Inflammatory macrophage (primary cell): ENCODE measurements at places on chromosomes 5 and 9.

DNA sequence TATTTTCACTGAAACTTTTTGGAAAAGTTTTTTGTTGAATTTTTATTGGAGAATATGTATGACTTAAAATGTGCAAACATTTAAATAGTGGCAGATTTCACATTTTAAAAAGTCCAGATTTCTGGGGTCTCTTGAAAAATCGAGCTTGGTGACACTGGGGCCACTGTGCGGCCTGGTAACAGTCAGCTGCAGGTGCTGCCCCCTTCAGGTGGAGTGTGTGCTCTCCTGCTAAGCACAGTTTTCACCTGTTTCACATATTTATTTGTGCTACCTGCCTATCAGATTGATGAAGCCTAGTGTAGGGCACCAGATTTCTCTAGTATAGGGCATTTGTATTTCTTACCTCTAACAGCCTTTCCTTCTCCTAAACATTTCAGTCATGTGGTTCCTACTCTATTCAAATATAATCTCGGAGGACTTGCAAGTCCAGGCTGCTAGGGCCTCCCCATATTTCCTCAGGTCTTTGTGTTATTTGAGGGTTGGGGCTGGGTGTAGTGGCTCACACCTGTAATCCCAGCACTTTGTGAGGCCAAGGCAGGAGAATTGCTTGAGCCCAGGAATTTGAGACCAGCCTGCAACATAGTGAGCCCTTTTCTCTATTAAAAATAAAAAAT is 95.8 kb upstream of the KLF9 start:
- peak; percentile 38 for DNase-seq

DNA sequence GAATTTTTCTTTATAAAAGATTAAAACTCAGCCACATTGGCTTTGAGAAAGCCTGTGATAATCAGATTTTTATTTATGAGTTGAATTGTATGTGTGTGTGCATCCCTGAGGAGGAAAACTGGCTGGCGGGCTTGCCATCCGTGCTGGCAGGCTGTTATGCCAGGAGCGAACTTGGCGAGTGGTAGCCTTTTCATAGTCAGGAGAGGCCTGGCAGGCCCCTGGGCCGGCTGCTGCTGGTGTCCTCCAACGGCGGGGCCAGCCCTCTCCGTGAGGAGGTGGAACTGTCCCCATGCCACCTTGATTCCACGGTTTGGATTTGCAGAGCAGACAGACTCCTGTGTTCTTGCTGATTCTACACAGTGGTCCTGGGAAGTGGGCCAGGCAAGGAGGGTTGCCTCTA is 43.3 kb downstream of the ZNF618 start:
- no peak for DNase-seq

GRCh38 chr9:138060881-138061280 is 183.3 kb downstream of the CACNA1B start:
- no peak for DNase-seq

- DNase-seq, result no peak
Measured at GRCh38 chr5:65191554-65192135, 290.1 kb downstream of the ADAMTS6 start.

DNA sequence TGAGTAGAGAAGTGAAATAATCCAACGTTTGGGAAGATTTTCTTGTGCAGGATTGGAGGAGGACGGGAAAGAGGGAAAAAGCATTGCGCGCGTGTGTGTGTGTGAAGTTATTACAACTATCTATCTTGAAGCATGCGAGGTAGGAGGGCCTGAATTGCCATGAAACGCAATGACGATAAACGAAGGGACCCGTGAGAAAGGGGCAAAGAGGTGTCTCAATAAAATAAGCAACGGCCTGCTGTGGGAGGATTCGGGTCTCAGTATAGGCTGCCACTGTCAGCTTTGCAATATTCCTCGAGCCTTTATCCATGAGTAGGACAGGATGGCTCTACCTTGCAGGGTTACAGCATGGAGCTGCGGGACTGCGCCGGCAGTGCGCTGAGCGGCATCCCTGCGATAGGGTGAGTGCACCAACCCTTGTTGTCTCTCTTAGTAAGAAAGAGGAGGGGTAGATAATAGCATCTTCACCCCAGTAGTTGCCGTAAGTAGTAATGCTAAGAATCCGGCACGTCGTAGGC is 631 bp upstream of the RCL1 start:
- DNase-seq, result no peak

DNA sequence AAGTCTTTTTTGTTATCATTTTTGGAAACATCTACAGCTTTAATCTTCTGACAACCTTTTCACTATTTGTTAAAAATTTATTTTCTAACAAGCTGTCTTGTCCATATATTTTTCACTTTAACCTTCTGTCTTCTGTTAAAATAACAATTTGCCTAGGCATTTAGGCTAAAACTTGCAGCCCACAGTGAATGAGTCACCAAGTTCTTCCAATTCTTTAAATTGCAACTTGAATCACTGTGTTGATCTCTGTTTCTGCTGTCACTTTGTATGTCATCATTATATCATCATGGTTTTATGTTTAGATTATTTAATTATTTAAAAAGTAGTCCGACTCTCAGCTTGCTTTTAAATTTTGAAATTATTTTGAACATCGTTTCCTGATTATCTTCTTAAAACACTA is 473.8 kb upstream of the PTPRD start:
- no peak for DNase-seq

DNA sequence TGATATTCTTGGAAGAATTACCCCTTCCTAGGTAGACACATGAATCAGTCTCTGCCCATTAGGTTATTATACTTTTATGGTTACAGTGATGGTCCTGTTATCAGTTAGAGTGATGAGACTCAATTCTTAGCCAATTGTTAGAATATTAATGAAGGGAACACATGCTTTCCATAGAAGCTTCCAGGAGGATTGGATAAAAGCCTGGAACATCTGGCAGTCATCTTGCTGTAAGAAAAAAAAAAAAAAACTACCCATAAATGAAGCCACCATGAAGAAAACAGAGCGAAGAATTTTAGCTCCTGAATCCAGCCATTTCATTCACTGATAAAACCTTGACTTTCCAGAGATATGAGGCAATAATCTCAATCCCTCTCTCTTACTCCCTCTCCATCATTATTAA is 262.5 kb upstream of the GRIN3A start:
- no peak for DNase-seq

DNA sequence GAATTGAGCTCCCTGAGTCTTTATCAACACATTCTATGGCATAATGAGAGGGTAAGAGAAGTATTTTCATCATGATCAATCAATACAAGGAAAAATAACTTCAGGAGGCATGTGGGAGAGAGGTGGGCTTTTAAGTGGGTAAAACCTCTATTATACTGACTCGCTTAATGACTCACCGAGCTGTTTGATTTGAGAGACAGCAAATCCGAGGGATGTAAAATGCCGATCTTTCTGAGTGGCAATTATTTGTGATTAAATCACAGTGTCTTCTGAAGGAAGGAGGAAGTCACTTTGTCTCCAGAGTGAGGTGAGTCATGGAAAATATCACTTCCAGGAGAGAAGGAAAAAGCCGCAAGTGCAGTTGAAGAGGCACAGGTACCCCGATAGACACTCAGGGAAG is 320.4 kb downstream of the DRD1 start:
- no peak for DNase-seq

DNA sequence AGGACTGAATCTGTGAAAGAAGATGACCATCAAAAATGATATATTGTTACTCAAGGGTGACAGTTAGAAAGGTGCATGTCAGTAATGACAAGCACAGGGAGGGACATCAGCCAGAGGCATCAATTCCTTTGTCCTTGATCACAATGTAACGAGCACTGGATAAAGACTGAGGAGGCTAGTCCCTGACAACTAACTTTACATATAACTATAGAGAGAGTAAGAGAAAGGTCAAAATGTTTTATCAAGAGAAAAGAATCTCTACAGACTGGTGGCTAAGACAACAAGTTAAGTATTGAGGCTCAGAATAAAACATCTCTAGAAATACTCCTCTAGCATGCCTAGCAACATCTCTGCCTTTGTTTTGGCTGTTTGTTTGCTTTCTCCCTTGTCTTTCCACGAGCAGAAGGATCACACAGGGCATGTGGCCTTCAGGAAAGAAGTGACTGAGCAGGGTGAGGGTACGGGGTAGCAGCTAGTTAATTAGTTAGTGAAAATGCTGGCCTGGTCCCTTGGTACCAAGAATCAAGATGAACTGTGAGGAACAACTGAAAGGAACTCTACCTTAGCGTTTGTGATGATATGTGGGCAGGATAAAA is 724.1 kb upstream of the MEF2C start:
- no peak for DNase-seq

DNA sequence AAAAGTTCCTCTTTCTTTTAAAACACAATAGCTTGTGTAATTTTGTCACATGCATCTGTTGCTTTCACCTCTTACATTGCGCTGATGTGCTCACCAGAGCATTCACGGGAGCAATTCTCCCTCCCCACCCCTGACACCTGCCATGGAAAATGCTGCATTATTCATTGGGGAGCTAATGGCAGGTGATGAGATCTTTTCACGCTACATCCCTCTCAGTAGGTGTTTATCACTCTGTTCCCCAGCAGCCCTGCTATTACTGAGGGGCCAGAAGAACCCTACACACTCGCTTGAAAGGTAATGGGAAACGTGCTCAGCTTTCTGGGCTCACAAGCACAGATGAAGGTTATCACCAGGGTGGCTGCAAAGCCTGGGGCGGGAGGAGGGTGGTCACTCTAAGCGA is 398.0 kb downstream of the PSAT1 start:
- DNase-seq, result no peak

GRCh38 chr5:12413075-12413474 is 508.8 kb upstream of the CTNND2 start:
- DNase-seq, result no peak

DNA sequence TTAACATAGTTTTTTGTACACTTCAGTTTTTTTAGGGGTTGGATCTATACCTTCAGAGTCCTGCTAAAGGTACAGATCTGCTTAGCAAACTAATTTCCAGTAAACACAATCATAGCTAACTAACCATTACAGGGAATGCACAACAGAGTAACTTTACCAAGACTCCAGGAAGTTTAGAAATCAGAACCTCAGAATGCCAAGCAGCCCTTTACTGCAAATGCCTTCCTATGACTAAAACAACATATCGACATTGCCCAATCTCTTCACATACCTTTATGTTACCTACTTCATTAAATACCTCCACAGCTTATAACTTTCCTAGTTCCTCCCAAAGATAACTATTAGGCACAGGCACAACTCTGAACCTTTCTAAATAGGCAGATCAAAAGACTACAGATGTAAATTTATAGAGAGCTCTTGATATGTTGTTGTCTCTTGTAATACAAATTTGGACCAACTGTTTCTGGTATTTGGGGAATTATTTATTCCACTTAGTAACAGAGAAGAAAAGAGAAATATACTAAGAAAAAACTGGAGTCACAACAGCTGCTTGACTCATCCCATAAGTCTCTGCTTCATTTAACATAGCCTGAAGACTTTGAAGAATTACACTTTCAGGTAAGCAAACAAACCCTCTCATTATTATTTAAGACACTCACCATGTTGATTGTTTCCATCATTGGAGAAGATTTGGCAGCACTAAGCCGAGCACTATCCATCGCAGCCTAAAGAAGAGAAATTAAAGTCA is 46.0 kb upstream of the OR2K2 start:
- DNase-seq, result no peak

- DNase-seq, result no peak
Measured at GRCh38 chr9:133165452-133165730, 1.7 kb upstream of the GBGT1 start.

DNA sequence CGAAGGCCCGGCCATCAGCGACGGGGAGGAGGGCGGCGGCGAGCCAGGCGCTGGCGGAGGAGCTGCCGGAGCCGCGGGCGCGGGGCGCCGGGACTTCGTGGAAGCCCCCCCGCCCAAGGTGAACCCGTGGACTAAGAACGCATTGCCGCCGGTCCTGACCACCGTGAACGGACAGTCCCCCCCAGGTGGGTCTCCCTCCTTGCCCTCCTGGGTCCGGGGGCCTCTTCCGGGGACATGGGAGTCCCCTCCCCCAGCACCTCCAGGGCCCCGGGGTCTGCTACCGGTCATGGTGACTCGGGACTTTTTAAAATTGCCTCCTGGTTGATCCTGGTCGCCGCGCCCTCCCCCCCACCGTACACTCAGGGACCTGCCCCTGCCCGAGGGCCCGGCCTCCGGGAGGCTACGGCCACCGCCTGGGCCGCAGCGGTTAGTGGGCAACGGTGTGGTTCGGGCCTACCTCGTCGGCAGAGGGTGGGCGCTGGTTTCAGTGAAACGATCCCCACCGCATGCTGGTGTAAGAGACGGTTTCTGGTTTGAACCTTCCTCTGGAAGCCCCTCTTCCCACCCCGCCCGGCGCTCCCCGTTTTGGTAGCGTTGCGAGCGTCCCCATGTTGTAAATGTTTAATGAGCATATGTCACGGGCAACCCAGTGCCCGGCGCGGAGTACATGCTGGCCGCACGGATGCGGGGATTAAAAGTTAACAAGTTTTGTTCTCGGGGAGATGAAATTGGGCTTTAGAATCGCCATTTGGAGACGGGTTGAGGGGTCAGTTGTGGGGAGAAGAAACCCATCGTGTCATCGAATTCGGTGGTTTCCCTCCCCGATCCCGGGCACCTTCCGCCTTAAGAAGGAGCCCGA is 1.1 kb downstream of the LARP1 start:
- DNase-seq, result peak; percentile 24

GRCh38 chr9:75615284-75615683 is 275.2 kb upstream of the PCSK5 start:
- no peak for DNase-seq

- DNase-seq, result peak; percentile 4
Measured at GRCh38 chr5:219460-219863, 1.3 kb downstream of the SDHA start.

DNA sequence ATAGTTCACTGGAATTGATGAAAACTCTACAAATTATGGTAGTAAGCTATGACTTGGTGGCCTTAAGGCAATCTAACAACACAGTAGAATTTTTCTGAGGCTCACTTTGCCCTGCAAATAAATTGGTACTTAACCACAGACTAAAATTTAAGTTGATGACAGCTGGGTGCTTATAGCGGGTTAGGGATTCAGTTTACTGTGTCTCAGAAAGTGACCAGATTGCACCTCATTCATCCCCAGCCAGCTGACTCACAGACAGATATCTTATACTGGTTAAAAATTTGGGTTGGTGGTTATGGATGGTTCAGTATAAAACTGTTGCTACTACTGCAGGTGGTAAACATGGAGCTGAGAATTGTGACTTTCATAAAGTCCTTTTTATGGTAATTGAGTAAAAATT is 2.8 kb downstream of the CKS2 start:
- no peak for DNase-seq

DNA sequence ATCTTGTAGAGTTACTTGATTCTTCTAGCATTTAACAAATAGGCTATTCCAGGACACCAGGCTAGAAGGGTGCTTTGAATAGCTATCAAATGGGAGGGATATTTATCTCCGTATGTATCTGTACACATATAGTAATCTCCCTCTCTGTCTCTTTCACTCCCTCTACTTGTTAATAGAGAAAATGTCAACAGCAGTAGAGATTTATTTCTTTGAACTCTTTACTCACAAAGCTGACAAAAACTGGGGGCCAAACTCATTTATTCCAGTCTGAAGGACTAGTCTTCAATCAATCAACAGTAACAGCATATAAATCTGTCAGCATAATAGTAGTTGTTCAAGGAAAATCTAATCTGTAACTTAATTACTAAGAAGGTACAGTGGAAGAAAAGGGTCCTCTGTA is 78.2 kb upstream of the FER start:
- no peak for DNase-seq

GRCh38 chr9:109522106-109522505 is 24.0 kb upstream of the PTPN3 start:
- no peak for DNase-seq

GRCh38 chr9:136151214-136151804 is 32.6 kb upstream of the TMEM250 start:
- no peak for DNase-seq

- DNase-seq, result no peak
Measured at GRCh38 chr9:17653947-17654465, 75.1 kb downstream of the SH3GL2 start.

- no peak for DNase-seq
Measured at GRCh38 chr5:17249029-17249634, 31.7 kb downstream of the BASP1 start.
